ENCODE measurements at places on chromosomes 4 and X.

GRCh38 chrX:47658301-47658683 is 688 bp downstream of the UXT start:
- DNase-seq = no peak

GRCh38 chr4:185257086-185257485 is 47.7 kb downstream of the SNX25 start:
- no peak for DNase-seq

- no peak for DNase-seq
These were observed 44.0 kb upstream of the ZCCHC12 start for GRCh38 chrX:118779581-118779980.

DNA sequence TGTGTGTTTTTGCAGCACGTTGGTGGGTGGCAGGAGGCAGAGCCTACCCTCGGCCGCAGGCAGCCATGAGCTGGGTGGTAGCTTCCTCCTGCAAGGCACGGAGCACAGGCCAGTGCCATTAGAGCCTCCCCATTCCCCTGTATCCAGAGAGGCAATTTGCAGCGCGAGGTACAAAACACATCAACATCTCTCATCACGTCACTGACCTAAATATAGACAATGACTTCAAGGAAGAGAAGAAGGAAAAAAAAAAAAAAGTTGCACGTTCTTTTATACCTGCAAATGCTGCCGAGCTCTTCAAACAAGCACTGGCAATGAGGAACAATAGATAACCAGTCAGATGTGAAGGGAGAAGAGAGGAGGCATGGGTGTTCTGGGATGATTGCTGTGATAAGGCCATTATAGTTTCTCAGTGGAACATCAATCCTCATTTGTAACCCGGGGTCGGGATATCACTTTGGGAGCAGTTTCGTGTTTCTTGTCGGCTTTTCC is 159.9 kb downstream of the MGST2 start:
- no peak for DNase-seq

DNA sequence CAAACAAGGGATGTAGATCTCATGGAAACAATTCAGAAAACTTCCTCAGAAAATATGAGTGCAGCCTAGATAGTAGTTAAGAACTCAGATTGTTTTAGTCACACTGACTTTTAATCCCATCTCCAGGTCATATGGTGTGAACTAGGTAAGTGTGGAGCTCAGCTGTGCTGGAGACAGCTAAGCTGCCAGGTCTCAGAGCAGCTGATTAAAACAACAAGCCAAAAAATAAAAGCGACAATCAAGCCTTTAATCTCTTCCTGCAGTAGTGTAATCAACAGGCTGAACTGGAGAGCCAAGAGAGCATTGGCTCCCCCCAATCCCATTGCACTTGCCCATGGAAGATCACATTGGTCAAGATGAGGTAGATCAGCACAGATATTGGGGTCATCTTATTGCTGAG is 98.3 kb upstream of the ATOH1 start:
- no peak for DNase-seq

DNA sequence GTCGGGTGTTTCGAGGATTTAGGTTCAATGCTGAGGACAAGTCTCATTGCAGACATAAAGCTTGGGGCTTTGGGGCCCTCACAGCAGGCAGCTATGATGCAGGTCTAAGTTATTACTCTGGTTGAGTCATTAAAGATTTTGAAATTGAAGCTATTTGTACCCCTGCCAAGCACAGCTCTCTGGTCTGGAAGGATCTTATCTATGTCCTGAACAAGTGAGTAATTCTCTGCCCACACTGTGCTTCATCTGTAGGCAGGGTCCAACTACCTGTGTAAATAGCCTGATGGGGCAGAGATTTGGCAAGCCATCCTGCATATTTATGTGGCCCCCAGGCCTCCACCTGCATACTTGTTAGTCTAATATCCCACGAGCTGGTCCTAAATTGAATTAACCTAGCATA is 41.4 kb upstream of the MAGEA4 start:
- no peak for DNase-seq

GRCh38 chrX:40720792-40721191 is 14.6 kb downstream of the MED14 start:
- no peak for DNase-seq

DNA sequence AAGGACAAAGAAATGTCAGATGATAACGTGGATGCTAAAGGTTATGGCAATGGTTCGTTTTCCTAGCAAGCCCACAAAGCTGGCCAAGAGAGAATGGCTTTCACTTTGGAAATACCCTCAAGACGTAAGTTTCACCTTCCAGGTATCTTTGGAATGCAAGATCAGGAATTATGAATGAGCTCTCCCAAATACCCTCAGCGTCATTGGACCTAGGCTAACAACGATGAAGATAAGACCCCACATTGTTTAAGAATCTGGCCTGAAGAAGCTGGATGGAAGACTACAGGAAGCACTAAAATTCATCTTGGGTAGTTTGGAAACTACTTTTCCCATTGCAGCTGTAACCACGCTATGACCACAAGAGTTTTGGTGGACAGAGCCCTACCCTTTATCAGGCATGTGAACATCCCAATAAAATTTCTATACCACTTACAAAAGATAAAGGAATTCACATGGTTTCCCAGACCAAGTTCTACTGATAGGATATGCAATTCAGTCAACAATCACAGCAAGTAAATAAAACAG is 111.9 kb downstream of the KDR start:
- DNase-seq = no peak

DNA sequence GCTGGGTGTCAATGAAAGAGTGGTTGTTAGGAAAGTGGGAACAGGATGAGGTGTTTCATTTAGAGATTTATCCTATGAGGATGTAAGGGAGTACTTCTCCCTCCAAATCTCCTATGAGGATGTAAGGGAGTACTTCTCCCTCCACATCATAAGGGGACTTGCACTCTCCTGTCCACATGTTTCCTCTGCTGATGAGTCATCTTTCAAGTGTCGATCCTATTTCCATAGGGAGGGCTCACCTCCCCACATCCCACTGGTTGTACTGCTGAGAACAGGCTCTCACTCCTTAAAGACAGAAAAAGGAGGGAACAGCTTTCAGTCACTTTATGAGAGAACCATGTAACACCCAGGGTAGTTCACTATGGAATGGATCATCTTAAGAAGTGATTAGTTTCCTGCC is 65.0 kb downstream of the INPP4B start:
- DNase-seq = no peak

DNA sequence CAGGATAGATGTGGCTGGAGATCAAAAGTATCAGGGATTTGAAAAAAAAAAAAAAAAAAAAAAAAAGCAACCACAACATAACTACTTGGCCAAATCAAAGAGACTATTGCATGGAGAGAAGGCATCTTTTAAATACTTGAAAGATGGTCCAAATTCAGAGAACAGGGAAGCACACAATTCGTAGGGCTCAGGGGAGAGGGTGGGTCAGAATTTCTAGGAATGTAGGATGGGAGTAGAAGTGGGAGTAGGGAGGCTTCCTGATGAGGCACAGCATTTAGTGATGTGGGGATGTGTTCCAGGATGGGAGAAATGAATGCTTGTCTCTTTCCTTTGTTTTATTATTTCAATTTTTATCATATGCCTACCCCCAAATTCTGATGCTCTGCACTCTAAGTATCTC is 36.3 kb downstream of the RTL3 start:
- no peak for DNase-seq

GRCh38 chr4:28073860-28074555 is 1213.4 kb downstream of the STIM2 start:
- no peak for DNase-seq

GRCh38 chr4:117063961-117064696 is 21.2 kb downstream of the TRAM1L1 start:
- DNase-seq = no peak

DNA sequence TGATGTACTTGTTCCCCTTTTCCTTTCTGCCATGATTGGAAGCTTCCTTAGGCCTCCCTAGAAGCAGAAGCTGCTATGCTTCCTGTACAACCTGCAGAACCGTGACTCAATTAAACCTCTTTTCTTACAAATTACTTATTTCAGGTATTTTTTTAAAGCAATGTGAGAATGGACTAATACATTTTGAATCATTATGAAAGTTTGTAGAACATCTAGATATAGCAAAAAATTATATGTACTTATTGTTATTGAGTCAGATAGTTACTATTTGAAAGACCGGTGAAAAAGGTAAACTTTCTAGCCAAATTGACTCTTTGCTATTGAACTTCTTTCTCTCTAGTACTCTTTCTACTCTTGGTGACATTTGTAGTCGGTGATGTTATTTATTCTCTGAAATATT is 777.3 kb upstream of the GALNTL6 start:
- no peak for DNase-seq

DNA sequence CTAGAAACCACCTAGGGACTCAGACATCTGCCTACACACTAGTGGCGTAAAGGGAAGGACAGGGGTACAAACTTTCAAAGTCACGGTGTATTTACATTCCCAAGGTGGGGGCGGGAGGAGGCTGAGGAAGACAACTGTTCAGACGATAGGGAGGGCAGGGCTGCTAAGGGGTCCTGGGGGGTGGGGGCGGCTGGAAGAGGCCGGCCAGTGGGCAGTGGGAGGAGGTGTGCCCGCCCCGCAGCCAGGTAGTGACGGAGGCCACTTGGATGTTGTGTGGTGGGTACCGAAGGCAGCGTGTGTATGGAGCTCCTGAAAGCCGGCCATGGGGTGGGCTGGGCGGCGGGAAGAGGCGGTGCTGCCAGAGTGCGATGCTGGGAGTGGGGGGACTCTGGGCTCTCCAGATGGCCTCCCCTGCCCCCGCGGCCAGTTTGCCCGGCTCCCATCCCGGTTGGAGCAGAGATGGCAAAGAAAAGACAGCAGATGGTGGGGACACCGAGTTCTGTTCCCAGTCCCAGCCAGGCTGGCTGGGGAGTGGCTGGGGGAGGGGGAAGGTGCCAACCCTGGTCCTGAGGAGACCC is 24.2 kb downstream of the L1CAM start:
- no peak for DNase-seq

DNA sequence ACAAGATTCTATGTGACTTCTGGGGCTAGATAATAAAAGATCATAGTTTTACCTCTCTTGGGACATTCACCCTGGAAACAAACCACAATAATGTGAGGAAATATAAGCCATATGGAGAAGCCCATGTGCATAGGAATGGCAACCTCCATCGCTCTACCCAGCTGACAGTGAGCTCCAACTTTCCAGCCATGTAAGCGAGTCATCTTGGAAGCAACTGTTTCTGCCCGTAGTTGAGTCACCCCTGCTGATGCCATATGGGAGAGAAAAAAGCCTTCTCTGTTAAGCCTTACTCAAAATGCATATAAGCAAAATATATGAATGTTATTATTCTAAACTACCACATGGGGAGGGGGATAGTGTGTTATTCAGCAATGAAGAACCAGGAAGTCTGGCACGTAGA is 31.4 kb upstream of the RELL1 start:
- DNase-seq = peak; percentile 71
